Stimulated activated CD4-positive, alpha-beta T cell treated with anti-CD3 and anti-CD28 coated beads, Interleukin-4, amount 100 ng/mL, for 4 hours (primary cell): ENCODE measurements at places on chromosomes 12 and 14.

GRCh38 chr12:95215949-95216348, 1.3 kb downstream of the FGD6 start:
- no peak for DNase-seq

DNA sequence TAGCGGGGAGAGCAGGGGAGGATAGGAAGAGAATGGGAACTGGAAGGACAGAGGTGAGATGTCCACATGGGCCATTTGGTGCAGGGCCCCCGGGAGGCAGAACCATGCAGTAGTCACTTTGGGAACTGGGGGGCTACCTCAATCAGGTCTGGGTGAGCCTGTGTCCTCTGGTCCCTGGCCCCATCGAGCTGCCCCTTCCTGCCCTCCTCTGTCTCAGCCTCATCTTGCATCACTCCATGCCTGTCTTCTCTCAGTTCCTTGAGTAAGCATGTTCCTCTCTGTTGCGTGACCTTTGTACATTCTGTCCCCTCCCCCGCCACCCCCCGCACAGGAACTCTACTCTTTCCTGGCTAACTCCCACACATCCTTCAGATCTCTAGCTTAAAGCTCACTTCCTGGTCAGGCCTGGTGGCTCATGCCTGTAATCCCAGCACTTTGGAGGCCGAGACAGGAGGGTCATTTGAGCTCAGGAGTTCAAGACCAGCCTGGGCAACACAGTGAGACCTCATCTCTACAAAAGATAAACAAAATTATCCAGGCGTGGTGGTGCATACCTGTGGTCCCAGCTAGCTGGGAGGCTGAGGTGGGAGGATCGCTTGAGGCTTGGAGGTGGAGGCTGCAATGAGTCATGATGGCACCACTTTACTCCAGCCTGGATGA, 23.2 kb downstream of the FOS start:
- no peak for DNase-seq

- no peak for DNase-seq
These were observed 156.6 kb downstream of the RPAP3 start for GRCh38 chr12:47549258-47549657.

- DNase-seq, result no peak
These were observed 84.8 kb downstream of the HELB start for GRCh38 chr12:66387117-66387516.

DNA sequence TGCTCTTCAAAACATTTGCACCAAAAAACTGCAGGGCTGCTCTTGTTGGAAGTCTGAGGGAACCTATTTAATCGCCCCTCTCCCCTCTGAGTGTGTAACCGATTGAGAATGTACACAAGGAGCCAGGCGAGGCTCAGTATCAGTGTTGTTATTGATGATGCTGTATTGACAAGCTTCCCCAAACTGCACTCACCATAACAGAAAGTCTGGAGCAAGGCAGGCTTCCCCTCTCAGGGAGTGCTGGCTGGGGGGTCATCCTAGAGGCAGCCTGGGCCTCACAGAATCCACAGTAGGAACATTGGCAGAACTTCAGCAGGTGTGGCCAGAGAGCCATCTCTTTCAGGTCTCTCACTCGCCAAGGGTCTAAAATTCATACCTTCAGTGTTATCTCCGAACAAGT, 58.1 kb upstream of the TUNAR start:
- no peak for DNase-seq

- no peak for DNase-seq
These were observed 590 bp upstream of the CEBPE start for GRCh38 chr14:23119363-23120327.

DNA sequence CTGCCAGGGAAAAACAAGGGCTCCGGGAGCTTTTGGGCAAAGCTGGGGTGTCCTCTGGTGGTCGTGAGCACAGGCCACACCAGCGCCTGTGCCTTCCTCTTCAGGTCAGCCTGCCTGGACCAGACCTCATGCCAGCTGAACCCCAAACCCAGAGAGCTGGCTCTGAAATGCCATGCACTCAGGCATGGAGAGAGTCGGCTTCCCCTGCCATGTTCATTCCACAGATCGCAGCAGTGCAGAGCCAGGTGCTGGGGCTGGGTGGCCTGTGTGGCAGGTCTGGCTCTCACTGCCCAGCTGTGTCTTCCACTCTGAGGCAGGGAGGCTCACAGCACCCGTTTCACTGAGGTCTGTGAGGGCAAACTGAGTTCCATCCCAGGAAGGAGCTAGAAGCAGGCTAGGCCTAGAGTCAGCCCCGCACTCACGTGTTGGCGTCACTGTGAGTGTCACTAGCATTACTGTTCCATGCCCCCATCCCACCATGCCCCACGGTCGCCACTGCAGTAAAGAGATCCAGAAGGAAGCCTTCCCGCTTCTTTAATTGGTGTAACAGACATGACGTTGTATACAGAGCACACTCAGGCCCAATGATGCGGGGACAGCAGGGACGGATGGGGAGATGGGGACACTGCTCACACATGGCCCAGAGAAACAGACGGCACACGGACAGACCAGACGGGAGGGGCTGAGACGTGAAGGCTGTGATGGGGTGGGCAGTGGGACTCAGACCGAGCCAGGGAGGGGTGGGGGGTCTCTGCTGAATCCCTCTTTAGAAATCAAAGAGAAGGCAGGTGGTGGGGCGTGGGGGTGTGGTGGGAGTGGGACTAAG, 2.7 kb downstream of the ARL6IP4 start:
- no peak for DNase-seq

DNA sequence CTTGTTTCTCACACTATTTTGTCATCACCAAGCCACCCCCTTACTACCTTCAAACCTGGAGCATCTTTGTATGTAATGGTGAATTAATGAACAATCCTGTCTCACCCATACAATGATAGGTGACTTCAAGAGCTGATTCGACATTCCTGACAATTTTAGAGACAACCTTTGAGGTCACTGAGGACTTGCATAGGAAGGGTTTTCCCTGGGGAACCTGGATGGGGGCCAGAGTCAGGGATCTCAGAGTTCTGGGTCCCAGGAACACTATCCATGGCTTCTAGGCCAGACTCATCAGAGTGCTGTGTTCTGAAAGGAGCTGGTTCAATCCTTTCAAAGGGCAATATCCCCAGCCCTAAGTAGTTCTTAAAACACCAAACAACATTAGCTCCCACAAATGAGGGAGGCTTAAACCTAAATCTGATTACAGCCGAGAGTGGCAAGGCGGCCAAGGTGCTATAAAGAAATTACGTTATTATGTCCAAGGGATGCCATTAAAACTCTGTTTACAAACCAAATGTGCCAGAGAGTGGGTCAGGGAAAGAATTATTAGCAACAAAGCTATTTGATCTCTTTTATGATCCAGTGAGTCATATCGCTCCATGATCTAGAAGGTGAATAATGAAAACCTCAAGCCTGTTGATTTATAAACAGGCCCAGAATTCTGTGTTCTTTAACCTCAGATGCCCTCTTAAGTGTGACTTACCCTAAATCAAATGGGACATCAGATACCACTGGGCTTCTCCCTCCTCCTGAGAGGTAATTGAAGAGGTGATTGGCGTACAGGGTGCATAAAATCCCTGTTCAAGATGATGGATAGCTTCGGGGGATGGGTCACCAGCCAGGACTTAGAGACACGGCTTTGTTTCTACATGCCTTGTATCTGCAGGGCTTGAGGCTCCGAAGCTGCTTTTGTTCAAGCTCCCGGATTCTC, 230.2 kb upstream of the TBX3 start:
- no peak for DNase-seq

DNA sequence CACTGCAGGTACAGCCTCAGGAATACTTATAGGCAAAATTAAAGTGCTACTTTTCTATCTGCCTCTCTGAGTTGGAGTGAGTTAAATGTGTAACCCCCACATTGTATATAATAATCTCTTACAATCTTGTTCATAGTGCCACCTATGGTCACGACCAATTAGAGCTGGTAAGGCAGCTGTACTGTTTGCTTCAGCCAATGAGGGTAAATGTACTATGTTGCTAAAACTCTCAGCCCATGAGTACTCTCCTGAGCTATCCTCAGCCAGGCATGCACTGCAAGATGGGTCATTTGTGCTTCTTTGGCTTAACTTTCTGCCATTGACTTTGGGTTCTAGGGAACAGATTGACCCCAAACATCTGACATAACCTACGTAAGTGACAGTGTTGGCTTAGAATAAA, 15.0 kb upstream of the MDM2 start:
- no peak for DNase-seq

DNA sequence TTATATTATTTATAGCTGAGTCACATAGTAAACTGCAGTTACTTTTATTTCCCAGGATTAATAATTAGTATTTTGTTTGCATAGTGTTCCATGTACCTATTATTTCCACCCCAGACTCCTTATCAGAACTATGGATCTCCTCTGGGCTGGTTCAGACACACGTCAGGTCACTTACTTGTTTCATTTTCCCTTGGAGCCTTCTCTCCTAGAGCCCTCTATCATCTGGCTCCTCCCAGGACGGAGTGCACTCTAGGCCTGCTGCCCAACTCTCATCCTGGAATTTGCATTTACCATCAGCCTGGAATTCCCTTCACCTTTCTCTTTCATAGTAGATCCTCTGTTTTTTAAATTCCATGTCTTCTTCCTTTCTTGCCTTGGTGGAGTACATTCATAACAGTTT, 28.5 kb upstream of the GALNT16 start:
- DNase-seq, result no peak

GRCh38 chr14:76713121-76713520, 48.1 kb upstream of the VASH1 start:
- no peak for DNase-seq

GRCh38 chr14:68219407-68219806, 399.8 kb downstream of the RAD51B start:
- no peak for DNase-seq

DNA sequence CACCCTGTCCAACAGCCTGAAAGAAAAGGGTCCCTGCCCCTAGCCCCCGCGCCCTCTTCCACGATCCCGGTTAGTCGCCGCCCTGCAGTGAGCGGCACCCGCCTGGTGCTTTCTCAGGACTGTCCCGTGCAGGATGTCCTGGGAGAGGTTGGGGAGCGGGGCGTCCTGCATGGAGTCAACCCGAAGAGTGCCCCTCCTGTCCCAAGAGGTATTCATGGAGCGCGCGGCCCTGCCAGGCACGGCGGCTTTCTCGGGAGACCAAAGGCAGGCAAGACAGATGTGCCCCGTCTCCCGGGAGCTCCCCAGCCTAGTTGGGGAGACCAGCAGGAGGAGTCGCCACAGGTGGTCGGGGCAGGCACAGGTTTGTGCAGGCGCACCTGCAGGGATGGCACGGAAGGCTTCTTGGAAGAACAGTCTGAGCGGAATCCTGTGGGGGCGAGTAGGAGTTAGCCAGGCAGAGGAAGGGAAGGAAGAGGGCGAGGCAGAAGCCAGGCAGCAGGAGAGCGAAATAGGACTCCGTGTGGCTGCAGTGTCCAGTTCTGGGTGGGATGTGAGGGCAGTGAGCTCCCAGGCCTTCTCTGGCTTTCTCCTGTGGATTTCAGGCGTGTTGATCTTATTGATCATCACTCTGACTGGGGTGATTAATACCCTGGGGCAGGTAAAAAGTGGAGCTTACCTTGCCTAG, 723 bp downstream of the SIVA1 start:
- no peak for DNase-seq

- DNase-seq, result no peak
These were observed 74.4 kb downstream of the ARMH4 start for GRCh38 chr14:58077621-58078020.

- no peak for DNase-seq
These were observed 58.6 kb downstream of the DIP2B start for GRCh38 chr12:50563434-50563787.

DNA sequence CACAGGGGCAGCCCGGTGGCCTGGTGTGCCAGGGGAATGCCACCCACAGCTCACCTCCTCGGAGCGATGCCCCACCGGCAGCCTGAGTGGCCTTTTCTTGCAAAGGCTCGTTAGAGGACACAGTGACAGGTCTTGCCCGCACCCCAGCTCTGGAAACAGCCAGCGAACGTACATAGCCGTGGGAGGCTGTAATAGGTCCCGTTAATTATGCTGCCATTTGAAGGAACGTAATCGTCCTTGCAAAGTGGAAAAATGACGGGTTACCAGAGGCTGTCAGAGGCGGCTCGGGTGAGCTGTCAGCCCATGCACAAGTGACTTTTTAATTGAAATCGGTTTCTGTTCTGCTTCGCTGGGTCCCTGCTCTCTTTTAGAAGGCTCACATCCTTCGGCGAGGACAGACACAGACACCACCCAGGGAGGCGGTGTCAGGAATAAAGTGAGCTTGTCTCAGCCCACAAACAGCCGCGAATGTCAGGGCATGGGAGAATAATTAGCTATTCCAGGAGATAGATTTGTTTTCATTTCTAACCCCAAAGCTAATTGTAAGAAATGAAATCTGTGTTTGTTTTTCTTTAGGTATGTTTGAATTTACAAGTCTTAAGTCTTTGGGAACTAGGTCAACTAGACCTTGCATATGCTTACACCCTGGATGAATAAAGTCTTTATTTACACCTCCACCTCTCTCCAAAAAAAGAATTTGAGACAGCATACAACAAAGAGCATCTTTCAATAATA, 77.2 kb upstream of the RFLNA start:
- DNase-seq, result no peak

- DNase-seq, result no peak
These were observed 156.0 kb upstream of the DIO3 start for GRCh38 chr14:101405171-101405883.

GRCh38 chr12:40194846-40195245, 30.0 kb upstream of the LRRK2 start:
- DNase-seq, result no peak

GRCh38 chr14:87990682-87991081, 2.3 kb downstream of the GALC start:
- no peak for DNase-seq

DNA sequence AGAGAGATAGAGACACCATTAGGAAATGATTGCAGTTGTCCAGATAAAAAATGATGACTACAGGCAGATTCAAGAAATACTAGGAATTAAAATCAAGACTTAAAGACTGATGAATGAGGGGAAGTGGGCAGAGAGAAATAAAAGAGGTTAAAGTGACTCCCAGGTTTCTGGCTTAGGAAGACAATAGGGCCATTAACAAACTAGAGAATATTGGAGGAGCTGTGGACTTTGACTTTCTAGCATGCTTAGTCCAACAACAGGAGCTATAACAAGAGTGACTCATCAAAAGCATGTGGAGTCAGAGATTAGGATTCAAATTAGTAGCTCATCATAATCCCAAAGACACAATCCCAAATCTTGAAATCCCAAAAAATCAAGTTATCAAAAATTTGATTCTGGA, 101.5 kb downstream of the BMP4 start:
- no peak for DNase-seq

- no peak for DNase-seq
These were observed 4.9 kb upstream of the ANKLE2 start for GRCh38 chr12:132766380-132767085.

GRCh38 chr14:67557656-67558055, 24.6 kb downstream of the PLEKHH1 start:
- DNase-seq, result no peak

GRCh38 chr14:68898248-68899032, 80.7 kb downstream of the ACTN1 start:
- DNase-seq, result no peak

GRCh38 chr12:88393017-88393767, 187.1 kb downstream of the KITLG start:
- DNase-seq, result no peak

DNA sequence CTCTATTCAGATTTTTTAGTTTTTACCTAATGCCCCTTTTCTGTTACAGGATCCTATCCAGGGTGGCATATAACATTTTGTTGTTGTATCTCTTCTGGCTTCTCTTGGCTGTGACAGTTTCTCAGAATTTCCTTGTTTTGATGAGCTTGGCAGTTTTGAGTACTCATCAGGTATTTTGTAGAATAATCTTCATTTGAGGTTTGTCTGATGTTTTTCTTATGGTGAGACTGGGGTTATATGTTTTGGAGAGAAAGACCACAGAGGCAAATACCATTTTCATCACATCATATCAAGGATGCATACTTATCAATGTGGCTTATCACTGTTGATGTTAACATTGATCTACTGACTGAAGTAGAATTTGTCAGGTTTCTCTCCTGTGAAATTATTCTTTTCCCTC, 14.0 kb upstream of the LYZ start:
- DNase-seq, result no peak
